Spleen (tissue), 13 donors: ENCODE measurements at places on chromosomes 1 and 21. TPM values are rescaled to one million over a fixed set of nuclear protein-coding genes. Genes with fewer than 3 reads are reported as not detected.

DNA sequence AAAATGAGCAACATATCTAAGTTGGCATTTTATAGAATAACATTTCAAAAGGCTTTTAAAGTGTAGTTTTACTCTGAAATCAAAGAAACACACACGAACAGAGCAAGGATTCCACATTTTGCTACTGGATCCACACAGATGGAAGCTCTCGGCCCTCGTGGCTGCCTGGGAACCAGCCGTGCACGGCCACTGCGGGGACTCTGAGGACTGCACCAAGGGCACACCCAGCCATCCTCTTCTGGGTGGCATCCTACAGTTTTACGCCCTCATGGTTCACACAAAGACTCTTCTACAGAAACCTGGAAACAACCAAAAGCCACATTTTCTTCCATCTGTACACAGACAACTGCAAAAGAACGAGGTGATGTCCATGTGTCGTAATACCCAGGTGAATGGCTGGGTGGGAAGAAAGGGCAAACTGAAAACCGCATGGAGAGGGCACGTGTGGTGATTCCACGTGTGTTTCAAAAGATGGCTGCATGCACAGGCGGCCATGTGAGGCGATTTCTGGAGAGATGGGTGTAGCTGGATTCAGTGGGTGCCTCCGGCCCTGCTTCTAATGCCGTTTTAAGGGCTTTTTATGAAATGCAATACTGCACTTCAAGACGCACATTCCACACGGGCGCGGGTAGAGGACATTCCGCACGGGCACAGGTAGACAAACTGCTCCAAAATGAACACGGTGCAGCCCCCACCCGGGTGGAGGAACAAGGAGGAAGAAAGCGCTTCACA is 8.1 kb downstream of the POFUT2 start:
- H3K27ac ChIP-seq: no peak overlapping the region
- H3K27me3 ChIP-seq: no peaks in the 10 kb centered on the region
- no peaks in the 10 kb centered on the region for H3K4me1 ChIP-seq
- peak; percentile 41 for DNase-seq

DNA sequence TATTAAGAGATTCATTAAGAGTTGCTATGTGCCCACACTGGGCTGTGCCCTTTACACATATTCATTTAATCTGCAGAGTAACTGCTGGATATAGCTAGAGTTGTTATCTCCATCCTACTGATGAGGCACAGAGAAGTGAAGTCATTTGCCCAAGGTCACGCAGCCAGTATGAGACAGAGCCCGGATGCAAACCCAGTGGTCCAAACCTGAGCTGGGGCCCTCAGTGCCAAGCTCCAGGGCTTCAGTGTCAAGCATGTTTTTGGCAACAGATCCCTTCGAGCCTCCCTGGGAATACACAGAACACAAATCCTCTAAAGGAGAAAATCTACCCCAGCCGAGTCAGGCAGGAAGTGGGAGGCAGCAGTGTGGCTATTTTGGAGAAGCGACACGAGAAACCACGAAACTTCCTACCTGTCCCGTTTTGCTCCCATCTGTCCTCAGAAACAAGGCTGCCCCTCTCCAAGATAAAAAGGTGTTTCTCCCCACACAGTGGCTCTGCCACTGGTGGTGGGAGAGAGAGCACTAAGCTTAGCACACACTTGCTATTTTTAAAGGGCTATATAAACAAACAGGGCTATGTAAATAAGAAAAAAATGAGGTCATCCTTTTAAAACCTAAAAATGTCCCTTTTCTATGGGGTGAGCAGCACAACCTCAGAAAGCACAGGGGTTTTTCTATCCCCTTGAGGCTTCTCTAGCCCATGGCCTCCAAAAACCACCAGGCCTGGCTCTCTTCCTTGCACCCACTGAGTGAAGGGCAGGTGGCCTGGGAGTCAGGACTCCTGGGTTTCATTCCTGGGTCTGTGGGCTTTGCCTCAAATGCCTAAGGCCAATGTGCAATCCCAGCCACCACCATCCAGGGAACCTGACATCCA is 138.6 kb upstream of the EDN2 start:
- H3K4me1 ChIP-seq: peaks cover 9% of the 10 kb centered on the region
- DNase-seq: no peak
- no peaks in the 10 kb centered on the region for H3K36me3 ChIP-seq
- H3K27me3 ChIP-seq: no peaks in the 10 kb centered on the region

DNA sequence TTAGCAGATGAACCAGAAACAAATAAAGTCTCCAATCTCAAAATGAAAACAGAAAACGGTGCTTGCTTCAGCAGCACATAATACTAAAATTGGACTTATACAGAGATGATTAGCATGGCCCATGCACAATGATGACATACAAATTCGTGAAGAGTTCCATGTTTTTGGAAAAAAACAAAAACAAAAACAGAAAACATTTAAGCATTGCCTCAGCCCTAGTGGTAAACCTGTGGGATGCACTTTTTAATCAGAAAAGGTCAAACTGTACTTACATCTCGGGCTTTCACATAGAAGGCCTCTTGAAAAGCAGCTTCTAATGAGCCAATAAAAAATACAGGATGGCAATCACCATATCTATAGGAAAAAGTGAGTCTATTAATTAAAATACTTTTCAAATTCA is 159.1 kb upstream of the DMRTA2 start:
- no peak overlapping the region for H3K4me3 ChIP-seq
- H3K27ac ChIP-seq: no peak overlapping the region
- peaks cover 11% of the 10 kb centered on the region for H3K36me3 ChIP-seq
- DNase-seq: no peak

- H3K27me3 ChIP-seq: no peaks in the 10 kb centered on the region
Measured at GRCh38 chr1:62131093-62131725, 63.4 kb upstream of the L1TD1 start.

- no peak overlapping the region for H3K4me3 ChIP-seq
- H3K27ac ChIP-seq: peak overlapping the region; percentile 88
- peaks cover 6% of the 10 kb centered on the region for H3K4me1 ChIP-seq
- H3K27me3 ChIP-seq: no peaks in the 10 kb centered on the region
Measured at GRCh38 chr1:59549903-59550302, 253.0 kb downstream of the FGGY start.

Gene INTS7
- total RNA-seq: 12.1 TPM

Gene SPAG17
- total RNA-seq: not detected

Gene BCAN
- total RNA-seq: not detected

Gene NUF2
- total RNA-seq: 2.4 TPM
